ENCODE measurements at places on chromosomes 16 and 17.

DNA sequence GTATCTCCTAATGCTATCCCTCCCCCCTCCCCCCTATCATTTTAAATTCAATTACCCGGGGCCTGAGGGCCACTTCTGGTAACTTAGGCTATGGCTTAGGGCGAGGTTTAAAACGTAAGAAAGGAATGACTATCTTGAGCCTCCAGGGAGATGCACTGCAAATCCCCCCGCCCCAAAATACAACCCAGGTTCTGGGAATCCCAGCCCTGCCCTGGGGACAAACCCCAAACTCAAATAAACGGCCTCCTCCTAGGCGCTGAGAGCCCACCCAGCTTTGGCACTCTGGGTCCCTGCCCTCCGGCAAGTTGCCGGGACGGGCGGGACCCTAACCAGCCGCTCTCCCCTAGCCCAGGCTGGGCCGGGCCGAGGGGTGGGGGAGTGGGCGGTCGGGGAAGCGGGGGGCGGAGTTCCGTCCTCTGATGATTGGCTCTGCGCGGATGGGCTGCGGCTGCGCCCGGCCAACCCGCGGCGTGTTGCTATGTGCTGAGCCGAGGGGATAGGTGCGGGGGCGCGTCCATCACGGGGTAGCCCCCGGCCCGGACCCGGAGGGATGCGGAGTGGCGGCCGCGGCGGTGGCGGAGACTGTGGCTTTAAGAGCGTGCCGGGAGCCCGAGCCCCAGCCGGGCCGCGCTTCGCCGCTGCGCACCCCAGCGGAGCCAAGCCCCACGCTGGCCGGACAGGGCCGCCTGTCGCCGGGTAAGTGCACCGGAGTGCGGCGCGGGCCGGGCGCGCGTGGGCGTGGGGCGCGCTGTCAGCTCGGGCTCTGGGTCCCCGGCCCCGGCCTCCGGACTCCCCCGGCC is at the start of gene YPEL2:
Gene YPEL2 (plus strand): TSS at position 527 of the 800 bp plus-strand sequence. CDS start 21,755 bp downstream, outside the sequence.
- DNase-seq = peak; percentile 92

- no peak for DNase-seq
These were observed 9.5 kb downstream of the CD300LB start for GRCh38 chr17:74521701-74522201.

GRCh38 chr16:84048270-84048669 is 5.7 kb upstream of the SLC38A8 start:
- DNase-seq = no peak

- no peak for DNase-seq
These were observed 118.5 kb downstream of the CEP112 start for GRCh38 chr17:66073384-66073783.

GRCh38 chr16:83481589-83481988 is 326.2 kb upstream of the HSBP1 start:
- no peak for DNase-seq

DNA sequence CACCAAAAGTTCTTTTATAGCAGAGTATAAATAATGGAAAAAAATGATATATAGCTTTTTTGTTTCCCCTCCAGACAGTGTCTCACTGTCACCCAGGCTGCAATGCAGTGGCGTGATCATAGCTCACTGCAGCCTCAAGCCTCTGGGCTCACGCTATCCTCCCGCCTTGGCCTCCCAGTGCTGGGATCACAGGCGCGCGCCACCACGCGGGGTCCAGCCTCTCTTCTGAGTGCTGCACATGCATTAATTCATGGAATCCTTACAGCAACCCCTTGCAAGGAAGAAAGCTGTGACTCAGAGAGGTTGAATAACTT is 18.0 kb upstream of the ZNF629 start:
- peak; percentile 34 for DNase-seq

GRCh38 chr17:32307658-32308057 is 34.3 kb downstream of the C17orf75 start:
- DNase-seq = no peak

DNA sequence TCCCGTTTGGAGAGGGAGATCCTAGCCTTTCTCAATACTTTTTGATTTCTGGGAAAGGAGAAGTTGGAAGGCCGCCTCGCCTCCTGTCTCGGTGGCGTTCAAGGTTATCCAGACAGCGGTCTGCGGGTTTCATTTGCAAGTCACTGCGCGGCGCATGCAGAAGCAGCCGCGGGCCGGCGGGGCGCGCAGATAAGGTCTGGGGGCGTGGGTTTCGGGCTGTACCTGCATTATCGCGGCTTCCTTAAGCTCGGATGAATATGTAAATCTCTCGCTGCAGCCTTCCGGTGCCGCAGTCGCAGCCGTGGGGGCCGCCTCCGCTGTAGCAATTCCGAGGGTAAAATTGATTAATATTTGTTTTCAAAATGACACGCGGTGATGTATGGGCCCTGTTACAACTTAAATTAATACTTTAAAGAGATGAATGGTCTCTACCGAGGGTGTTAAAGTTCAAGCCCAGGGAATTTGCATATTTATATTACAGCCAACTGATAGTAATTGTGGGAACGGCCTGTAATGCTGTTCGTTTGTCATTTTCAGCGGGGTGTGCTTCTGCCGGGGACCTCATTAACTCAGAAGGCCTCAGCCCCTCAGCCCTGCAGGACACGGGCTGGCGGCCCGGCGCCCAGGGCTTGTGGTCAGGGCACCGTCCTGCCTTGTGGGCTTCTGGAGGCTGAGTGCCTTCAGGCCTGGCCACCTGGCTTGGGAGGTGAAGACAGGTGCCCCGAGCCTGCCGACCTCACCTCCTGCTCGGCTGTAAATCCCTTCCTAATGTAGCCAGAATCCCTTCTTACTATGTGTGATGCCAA is 99.4 kb downstream of the CYLD start:
- DNase-seq = no peak

GRCh38 chr17:29733166-29733565 is 110.5 kb upstream of the CORO6 start:
- DNase-seq = no peak

- DNase-seq = no peak
These were observed 5.8 kb upstream of the MRPL58 start for GRCh38 chr17:75006653-75007052.

- peak; percentile 40 for DNase-seq
These were observed 690 bp downstream of the NDE1 start for GRCh38 chr16:15650698-15651171.

All from CD8-positive, alpha-beta T cell (primary cell).